ENCODE measurements at places on chromosomes 7 and 10.
A peak's percentile ranks its signal among the peaks of the same experiment; 100 is the strongest.

- DNase-seq: no peak
Observed at GRCh38 chr7:11341285-11341944, 367.7 kb downstream of the PHF14 start.

DNA sequence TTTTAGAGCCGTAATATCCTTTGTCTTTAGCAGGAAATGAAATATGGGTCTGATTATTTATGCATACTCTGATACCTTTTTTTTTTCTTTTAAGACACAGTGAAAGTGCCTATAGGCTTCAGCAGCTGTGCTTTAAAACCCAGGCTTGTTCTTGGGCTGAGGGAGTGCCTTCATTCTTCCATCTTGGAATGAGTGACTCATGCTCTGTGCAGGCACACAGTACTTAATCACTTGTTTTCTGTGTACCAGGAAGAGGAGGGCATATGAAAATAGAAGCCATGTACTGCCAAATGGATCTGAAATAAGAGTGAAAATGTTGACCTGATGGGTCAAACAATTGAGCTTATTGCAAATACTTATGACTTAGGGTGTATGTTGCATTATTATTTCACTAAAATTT is 12.0 kb downstream of the INPP5F start:
- DNase-seq: no peak

DNA sequence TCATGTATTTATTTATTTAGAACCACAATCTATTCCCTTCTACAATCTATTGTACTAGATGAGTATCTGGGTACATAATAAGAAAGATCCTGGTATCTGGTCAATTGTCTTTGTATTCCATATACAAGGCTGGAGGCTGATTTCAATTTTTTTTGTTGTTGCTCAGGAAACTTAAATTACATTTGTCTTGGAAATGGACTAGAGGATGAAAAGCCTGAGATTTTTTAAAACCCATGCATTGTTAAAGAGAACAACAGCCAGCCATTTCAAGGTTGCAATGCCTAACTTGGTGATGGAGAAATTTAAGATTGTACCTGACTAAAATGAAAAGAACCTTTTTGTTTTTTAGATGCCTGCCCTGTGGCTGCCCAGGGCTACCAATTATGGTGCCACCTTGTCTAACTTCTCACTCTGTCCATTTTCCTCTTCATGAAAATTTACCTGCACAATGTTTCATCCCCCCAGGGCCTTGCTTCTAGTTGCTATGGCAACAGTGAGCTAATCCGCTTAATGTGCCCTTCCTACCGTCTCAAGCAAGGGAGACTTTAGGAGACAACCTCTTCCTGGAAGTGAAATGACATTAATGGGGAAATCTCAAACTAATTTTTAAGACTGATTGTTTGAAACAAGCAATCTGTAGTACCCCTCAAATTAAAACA is 203.7 kb upstream of the PHYHIPL start:
- no peak for DNase-seq

DNA sequence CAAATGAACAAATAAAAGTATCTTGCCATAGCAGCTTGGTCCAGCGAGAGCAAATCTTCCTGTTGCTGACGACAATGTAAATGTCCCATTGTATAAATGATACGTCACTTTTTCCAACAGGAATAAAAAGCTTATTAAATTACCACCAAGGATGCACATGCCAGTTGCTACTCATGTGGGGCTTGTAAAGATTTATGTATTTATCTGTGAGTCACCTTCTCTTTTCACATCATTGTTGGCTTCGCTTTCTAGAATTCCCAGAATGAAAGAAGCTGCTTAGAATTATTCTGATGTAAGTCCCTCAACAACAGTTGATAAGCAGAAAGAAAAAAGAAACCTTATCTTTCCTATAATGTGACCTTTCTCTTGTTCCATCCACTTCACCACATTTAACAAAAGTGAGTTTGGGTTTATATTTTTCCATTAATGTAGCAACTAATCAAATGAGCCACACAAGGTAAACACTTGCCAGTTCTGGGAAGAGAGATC is 22.4 kb downstream of the DNAJC12 start:
- DNase-seq: no peak

- no peak for DNase-seq
Observed at GRCh38 chr10:50375051-50375452, 123.7 kb upstream of the ASAH2 start.

- no peak for DNase-seq
Observed at GRCh38 chr7:55276572-55277295, 88.4 kb upstream of the LANCL2 start.

- no peak for DNase-seq
Observed at GRCh38 chr7:155917836-155918430, 105.7 kb upstream of the SHH start.

DNA sequence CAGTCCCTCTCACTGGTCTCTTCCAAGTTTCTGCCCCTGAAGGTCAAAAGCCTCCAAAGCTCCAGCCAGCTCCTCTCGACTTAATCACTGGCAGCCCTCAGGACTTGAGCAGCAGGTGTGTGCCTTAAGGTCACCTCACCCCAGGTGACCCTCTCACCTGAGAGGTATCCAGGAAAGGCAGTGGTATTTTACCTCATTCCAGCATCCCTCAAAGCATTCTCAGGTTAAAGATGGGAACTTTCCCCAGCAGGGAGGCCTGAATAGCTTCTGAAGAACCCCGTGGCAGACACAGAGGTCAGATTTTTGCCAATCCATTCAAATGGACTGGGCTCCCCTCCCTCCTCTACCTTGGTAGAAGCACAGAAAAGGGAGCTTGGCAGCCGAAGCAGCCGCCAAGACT is 148.2 kb downstream of the GFRA1 start:
- no peak for DNase-seq

DNA sequence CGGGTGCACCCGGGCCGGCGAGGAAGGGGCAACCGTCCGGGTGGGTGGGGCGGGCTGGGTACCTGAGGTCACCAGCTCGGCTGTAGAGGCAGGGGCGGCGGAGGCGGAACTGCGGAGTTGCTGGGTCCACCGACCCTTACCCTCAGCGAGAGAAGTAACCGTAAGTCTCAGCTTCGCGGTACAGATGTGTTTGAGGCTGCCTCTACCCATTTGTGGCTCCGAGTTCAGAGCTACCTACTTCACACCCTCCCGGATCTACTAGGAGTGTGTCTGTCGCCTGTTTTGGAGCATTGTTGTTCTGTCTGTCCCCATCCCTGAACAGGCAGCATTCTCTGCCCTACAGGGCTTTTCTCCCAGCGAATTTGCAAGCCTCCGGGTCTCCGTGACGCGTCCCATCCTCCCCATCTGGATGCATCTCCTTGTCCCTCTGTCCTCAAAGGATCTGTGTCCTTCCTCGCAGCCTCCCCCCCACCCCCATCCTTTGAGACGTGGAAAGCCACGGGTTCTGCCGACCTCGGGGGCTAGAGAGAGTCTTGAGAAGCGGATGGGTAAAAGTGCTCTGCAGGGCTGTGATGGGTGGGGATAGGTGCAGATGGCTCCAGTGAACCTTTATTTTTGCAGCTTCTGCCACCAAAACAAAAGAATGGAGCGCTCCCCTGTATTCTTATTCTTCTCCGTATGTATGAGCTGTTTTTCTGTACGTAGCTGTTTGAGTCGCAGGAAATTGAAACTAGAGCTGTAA is 757 bp downstream of the ANKIB1 start:
- DNase-seq: peak; percentile 40

- DNase-seq: no peak
Observed at GRCh38 chr7:38675494-38676106, 44.4 kb upstream of the AMPH start.
